ENCODE measurements at places on chromosomes 1 and 21.

GRCh38 chr1:80607064-80607463 is 1193.7 kb upstream of the ADGRL2 start:
- DNase-seq = no peak

DNA sequence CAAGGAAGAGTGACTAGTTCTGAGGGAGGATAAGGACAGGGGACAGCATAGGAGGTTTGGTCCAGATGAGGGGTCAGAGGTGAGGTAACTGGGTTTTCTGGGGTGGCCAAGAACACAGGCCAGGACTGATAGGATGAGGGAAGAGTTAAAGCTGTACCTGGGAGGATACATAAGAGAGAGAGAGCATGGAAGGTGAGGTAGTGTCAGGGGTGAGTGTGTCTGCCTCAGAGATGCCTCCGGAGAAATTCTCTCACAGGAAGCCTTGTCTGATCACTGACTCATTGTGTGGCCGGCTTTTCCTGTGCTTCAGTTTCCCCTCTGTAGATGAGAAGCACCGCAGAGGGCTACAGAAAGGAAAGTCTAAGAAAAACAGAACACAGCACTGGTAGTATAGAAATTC is 40.2 kb downstream of the FASLG start:
- no peak for DNase-seq

DNA sequence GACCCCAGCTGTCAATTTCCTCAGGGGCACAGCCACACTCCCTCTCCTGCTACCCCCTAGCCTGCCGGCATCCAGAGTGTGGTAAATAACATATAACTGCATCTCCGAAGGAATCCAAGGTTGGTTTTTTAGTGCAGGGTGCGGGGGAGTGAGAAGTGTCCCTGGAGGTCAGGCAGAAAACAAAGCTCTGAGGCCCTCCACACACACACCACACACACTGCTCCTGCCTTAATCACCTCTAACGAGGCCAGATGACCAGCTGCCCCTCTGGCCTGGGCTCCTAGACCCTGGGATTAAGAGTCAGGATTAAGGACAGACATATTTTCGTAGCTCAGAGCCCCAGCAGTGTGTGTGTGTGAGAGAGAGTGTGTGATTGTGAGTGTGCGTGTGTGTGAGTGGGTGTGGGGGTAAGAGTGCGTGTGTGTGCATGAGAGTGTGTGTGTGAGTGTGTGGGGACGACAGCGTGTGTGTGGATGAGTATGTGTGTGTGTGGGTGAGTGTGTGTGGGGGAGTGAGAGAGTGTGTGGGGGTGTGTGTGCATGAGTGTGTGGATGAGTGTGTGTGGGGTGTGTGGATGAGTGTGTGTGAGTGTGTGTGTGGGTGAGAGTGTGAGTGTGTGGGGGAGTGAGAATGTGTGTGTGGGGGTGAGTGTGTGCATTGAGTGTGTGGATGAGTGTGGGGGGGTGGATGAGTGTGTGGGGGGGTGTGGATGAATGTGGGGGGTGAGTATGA is 14.6 kb downstream of the SDC3 start:
- peak; percentile 87 for DNase-seq

DNA sequence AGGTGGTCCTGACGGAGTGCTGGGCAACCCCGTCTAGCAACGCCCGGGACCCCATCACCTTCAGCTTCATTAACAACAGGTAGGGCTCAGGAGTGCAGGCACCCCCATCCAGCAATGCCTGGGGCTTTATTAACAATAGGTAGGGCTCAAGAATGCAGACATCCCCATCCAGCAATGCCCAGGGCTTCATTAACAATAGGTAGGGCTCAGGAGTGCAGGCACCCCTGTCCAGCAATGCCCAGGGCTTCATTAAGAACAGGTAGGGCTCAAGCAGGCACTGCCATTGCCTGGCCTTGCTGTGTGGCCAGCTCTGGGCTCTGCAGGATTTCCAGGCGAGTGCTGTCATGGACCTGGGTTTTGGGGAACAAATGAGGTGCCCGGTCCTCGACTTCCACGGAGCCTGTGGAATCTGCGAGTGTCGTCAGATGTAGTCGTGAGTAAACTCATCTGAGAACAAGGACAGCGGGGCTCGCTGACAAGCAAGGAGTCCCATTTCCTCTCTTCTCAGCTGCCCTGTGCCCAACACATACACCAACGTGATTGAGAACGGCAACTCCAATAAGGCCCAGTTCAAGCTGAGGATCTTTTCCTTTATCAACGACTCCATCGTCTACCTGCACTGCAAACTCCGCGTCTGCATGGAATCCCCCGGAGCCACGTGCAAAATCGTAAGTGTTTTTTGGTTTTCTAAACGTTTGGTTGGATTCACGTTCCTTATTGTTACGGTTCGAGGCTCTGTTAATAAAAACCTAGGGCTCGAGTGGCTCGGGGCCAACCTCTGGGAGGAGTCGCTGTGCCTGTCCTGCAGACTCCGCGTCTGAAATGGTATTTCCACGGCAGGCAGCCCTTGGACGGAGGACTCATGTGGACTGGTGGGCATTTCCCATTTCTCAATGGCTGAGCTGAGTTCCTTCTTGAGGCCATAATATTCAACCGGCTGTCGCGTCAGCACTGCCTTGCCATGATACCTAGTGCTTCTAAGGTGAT is 56.3 kb downstream of the UMODL1 start:
- DNase-seq = no peak

GRCh38 chr1:175234639-175235038 is 42.1 kb upstream of the KIAA0040 start:
- peak; percentile 50 for DNase-seq

GRCh38 chr1:204326771-204327300 is 32.9 kb downstream of the PLEKHA6 start:
- DNase-seq = no peak

GRCh38 chr1:16054598-16055540 is 11.3 kb downstream of the CLCNKB start:
- DNase-seq = no peak

GRCh38 chr1:218058730-218059129 is 226.4 kb upstream of the RRP15 start:
- DNase-seq = no peak

GRCh38 chr21:45644041-45644906 is 749 bp downstream of the PCBP3 start:
- DNase-seq = no peak

- no peak for DNase-seq
Measured at GRCh38 chr1:110383251-110383990, 7.4 kb downstream of the SLC16A4 start.

DNA sequence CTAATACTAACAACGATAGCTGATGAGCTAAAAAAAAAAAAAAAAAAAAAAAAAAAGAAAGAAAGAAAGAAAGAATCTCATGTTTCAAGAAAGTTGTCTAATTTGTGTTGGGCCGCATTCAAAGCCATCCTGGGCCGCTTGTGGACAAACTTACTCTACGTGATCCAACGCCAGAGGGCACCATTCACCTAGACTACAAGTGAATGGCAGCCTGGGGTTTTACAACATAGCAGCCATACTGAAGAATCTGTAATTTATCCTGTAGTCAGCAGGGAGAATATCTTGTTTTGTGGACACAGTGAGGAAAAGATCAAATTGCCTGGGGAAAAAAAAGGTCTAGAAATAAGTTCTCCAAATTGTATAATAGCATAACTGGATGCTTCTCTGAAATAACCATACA is 47.0 kb downstream of the CYP2J2 start:
- DNase-seq = peak; percentile 74

- DNase-seq = no peak
Measured at GRCh38 chr1:244354810-244355278, 96.9 kb downstream of the ADSS2 start.

GRCh38 chr1:205594846-205595245 is 37.0 kb downstream of the ELK4 start:
- DNase-seq = no peak

- DNase-seq = no peak
Measured at GRCh38 chr1:175132436-175132835, 60.1 kb downstream of the KIAA0040 start.

GRCh38 chr21:45460611-45461368 is 55.8 kb downstream of the COL18A1 start:
- DNase-seq = no peak

DNA sequence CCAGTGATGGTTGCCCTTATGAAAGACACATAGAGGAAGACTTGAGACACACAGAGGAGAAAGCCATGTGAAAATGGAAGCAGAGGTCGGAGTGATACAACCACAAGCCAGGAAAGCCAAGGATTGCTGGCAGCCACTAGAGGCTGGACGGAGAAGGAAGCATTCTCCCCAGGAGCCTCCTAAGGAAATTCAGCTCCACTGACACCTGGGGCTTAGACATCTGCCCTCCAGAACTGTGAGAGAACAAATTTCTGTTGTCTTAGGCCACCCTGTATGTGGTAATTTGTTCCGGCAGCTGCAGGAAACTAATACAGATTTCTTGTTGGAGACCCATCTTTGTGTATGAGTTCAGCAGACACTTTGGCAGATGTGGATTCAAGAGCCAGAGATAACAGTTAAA is 126.9 kb upstream of the ATP1A1 start:
- DNase-seq = no peak

DNA sequence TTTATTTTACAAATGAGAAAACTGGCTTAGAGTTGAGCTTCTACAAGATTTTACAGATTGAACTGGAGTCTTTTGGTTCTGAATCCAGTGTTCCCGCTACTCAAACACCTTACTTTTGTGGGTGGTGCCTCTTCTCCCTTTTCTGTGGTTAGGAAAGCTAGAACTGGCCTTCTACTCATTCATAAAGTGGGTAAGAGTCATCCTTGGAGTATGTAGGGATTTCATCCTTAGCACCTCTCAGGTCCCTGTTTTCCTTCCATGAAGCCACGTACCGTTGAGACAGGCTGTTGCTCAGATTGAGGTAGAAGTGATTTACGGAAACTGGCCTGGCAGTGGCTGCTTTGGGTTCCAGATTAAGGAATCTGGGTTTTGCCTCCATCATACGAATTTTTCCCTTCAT is 35.8 kb downstream of the WNT4 start:
- DNase-seq = no peak

- DNase-seq = no peak
Measured at GRCh38 chr1:118082984-118083383, 102.0 kb downstream of the SPAG17 start.

GRCh38 chr1:114688526-114688925 is 6.8 kb downstream of the AMPD1 start:
- no peak for DNase-seq

DNA sequence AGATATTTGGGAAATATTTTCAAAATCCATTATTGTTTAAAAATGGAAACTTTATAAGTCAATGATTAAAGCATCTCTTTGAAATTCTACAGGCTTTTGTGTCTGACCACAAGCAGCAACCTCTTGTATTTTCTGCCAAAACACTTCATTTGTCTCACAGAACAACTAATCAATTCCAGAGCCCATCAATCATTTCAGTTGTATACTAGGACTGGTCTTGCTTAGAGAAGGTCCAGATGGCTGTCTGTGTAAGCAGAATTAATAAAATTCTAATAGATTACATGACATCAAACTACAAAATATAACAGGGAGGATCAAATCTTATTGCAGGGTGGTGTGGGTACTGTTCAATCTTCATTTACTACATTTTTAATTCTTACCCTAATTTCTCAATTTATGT is 76.4 kb downstream of the ACBD6 start:
- no peak for DNase-seq

DNA sequence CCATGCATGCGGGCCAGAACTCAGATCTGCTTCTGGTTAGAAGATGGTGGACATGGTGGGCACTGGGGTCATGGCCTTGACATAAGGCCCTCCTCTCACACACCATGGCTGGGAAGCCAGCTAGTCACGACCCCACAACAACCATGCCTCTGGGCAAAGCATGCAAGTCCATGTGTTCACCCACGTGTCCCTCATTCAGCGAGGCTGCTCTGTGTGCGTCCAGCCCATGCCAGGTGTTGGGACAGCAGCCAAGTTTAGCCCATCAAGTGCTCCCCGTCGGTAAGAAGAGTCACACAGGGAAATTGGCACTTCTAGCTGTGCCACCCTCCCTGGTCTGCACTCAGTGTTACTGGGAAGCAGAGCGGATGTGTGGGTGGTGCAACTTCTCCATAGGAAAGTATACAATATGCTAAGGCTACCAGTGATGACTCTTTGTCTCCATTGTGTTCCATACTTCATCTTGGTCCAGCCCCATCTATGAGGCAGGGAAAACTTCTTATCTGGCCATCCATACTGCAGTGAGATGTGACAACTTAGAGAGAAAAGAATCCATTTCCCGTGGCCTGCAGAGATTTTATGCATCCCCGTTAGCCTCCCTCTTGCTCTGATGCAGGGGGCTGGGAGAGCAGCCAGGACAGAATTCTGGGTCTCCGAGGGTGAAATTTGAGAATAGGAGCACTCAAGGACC is 198.0 kb downstream of the GRIK3 start:
- no peak for DNase-seq

DNA sequence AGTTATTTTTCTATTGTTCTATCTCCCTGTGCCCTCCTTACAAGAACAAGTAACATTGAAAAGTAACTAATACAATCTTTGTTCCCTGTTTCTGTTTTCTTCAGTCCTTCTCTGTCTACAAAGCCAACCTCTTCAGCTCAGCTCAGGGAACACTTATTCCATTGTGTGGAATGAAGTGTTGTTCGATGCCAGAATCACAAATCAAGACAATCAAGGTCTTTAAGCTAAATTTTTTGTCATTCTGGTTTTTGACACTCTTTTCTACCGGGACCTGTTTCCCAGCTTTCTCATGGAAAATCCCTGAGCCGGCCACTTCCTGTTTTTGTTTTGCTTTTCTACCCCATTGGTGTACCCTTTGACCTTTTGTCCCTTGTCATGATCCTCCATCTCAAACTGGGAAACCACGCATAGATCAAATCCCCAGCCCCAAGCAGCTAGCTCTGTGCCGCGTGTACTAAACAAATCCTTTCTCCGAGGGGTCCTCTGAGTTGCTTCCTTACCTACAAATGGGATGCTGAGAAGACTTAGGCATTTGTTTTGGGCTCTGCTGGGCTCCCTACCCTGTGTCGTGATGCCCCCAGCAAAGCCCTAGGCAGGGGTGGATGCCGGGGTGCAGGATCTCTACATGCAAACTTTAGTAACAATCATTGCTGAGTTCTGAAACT is 141.8 kb downstream of the TOMM20 start:
- no peak for DNase-seq

DNA sequence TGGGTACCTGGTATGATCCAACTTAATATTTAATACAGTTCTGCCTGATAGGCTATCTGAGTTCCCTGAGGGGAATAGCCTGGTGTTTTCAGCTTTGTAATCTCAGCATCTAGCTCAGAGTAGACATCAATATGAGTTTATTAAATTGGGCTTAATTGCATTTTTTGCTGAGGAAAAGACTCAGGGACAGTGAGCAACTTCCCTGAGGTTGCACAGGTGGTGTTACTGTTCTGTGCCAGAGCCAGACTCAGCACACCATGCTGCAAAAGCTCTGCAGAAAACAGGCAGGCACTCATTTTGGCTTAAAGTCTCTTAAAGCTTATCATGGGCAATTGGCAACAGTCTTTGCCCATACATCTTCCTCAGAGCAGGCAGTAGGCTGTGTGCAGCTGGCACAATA is 90.5 kb upstream of the JUN start:
- DNase-seq = no peak

DNA sequence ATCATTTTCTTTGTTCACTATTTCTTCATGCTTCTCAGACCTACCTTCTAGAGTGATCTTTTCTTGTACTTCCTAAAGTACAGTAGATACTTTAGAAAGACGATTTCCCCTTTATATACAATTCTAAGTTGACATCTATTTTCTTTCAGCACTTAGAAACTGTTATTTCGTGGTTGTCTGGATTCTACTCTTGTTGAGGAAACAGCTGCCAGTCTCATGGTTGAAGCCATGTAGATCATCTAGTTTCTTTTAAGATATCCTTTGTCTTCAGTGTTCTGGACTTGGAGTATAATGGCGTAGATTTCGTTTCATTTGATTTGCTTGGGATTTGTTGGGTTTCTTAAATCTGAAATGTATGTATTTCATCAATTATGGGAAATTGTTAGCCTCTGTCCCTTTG is 67.6 kb downstream of the PKN2 start:
- no peak for DNase-seq

- DNase-seq = no peak
Measured at GRCh38 chr1:173663159-173663558, 6.5 kb downstream of the ANKRD45 start.

Data from WERI-Rb-1 (cell line).